EL (cell line): ENCODE measurements at places on chromosomes 7 and 10.
A peak's percentile ranks its signal among the peaks of the same experiment; 100 is the strongest.

- DNase-seq: no peak
These were observed 552.1 kb downstream of the DNAJB9 start for GRCh38 chr7:109121599-109122300.

- DNase-seq: peak; percentile 53
These were observed 73.0 kb downstream of the MICU1 start for GRCh38 chr10:72552857-72553256.

GRCh38 chr7:38507384-38507783 is 123.8 kb downstream of the AMPH start:
- DNase-seq: peak; percentile 25

DNA sequence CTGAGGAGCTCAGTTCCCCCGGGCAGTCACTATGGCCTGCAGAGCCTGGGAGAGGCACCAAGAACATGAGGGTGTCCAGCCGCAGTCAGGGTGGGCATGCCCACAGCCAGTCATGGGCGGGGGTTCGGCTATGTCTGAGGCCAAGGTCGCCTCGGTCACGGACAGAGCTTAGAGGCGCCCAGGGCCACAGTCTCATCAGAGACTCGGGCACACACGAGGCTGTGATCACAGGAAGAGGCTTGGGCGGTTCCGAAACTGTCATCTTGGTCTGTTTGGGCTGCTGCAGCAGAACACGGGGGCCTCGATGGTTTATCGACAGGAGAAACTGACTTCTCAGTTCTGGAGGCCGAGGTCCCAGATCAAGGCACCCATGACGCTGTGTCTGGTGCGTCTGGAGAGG is 9.7 kb downstream of the ADGRA1 start:
- DNase-seq: no peak

- DNase-seq: no peak
These were observed 90.3 kb downstream of the NEURL1 start for GRCh38 chr10:103583871-103584215.

GRCh38 chr7:4091767-4092166 is 590.3 kb upstream of the FOXK1 start:
- DNase-seq: no peak

GRCh38 chr10:30986053-30986555 is 45.6 kb downstream of the ZNF438 start:
- DNase-seq: peak; percentile 64

DNA sequence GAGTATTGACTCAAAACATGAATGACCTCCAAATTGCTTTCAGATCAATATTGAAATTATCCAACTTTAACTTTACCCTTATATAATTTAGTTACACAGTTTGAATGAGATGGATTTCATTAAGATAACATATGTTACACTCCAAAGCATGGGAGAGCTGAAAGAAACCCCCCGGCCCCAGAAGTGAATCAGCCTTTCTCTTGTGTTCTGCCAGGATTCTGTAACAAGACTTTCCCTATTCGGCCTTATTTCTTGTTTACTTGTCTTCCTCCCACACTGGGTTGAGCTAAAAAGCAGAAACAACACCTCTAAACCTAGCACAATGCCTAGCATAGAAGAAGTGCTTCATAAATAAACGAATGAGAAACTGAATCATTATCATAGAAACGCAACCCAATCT is 224.8 kb downstream of the ADAM12 start:
- DNase-seq: no peak

GRCh38 chr7:149843566-149843965 is 5.4 kb downstream of the ZNF862 start:
- no peak for DNase-seq

- no peak for DNase-seq
These were observed 30.6 kb upstream of the PCBD1 start for GRCh38 chr10:70918851-70919530.

DNA sequence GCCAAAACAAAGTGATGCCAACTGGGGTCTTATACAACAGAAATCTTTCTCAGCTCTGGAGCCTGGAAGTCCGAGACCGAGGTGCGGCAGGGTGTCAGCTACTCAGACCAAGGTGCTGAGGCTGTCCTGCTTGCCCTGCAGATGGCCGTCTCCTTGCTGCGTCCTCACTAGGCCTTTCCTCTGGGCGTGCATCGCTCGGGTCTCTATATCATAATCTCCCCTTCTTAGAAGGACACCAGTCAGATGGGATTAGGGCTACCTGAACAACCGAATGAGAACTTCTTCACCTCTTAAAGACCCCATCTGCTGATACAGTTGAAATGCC is 244.7 kb downstream of the EBF3 start:
- no peak for DNase-seq

GRCh38 chr7:46391231-46392201 is 470.4 kb upstream of the IGFBP3 start:
- no peak for DNase-seq

DNA sequence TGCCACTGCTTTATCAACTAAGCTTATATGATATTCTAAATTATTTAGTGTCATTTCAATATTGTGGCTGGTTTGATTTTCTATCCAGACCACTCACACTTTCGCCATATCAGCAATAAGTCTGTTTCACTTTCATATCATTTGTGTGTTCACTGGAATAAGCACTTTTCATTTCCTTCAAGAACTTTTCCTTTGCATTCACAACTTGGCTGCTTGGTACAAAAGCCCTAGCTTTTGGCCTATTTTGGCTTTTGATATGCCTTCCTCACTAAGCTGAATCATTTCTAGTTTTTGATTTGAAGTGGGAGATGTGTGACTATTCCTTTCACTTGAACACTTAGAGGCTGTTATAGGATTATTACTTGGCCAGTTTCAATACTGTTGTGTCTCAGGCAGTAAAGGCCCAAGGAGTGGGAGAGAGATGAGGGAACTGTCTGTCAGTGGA is 120.9 kb upstream of the NAMPT start:
- DNase-seq: no peak

- no peak for DNase-seq
These were observed 607 bp upstream of the SMO start for GRCh38 chr7:129187681-129188371.

DNA sequence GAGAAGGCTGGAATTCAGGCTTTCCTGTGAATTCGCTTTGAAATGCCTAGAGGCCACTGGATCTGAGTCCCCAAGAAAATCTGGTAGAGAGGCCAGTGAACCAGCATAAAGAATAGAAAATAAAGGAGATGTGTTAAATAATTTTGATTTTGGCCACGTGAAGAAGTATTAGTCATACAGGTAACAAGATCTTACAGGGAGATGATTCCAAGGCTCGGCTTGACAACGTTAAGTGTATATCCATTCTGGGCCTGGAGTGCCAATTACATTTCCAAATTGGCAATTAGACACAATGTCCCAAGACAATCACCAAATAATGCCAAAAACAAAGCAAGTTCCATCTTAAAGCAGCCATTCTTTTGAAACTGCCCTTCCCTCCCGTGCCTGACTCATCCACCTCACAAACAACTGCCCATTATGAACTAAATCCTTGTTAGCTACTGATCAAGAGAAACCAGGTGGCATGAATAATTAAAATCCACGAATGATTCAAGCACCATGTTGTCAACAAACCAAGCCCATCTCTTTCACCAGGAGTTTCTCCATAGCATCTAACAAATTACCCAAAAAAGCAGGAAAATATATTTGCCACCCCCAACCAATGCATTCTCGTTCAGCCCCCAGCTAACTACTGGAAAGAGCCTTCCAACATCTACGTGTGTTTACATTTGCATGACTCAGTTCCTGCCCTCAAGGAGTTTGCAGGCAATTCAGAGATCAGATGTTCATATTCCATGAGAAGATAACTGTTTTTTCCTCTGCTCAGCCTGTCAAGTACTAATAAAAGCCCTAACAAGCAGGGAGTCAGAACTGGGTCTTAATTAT is 8.5 kb downstream of the KCNMA1 start:
- DNase-seq: peak; percentile 76

DNA sequence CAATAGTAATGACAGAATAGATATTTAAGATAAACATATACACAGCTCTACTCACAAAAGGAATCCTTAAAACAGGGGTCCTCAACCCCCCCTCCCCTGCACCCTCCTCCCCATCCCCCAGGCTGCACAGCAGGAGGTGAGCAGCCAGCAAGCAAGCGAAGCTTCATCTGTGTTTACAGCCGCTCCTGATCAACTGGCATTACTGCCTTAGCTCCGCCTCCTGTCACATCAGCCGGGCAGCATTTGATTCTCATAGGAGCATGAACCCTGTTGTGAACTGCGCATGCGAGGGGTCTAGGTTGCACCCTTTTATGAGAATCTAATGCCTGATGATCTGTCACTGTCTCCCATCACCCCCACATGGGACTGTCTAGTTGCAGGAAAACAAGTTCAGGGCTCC is 65.5 kb downstream of the SMURF1 start:
- DNase-seq: no peak

- no peak for DNase-seq
These were observed 4.1 kb downstream of the COL1A2 start for GRCh38 chr7:94398841-94399240.

GRCh38 chr7:108335269-108335918 is 120.8 kb downstream of the NRCAM start:
- DNase-seq: peak; percentile 2
